Activated T-cell treated with anti-CD3 and anti-CD28 coated beads, Interleukin-2, amount 50 U/mL, for 24 hours (primary cell): ENCODE measurements at places on chromosomes 3 and 15.
A peak's percentile ranks its signal among the peaks of the same experiment; 100 is the strongest.

DNA sequence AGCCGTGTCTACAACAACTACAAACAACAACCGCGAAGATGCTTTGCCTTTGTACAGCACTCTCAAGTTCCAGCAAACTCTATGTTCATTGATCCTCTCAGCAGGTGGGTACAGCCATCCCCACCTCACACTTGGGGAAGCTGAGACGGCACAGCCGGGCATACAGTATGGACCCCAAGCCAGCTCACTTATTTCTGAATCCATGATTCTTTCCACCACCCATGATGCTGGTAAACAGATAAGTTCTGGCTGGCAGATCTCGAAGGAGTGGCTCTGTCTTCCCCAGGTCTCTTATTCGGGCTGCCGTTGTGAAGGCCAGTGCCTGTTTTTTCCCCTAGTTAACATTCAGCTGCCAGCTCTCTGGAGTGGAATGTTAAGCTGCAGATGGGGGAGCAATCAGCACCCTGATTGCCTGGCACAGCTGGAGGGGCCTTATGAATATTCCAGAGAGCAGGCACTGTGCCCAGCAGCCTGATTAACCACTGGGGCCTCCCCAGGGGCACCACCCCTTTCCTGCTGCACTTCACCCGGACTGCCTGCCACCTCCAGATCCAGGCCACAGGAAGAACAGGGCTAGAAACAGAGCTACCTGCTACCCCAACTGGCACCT lies 73.2 kb downstream of the CORO2B start:
- DNase-seq: peak; percentile 20

GRCh38 chr15:53978253-53978906 lies at the start of gene UNC13C:
Gene UNC13C (plus strand): TSS chr15:53978441. CDS start chr15:54012904, 34,463 bp downstream.
- no peak for DNase-seq

DNA sequence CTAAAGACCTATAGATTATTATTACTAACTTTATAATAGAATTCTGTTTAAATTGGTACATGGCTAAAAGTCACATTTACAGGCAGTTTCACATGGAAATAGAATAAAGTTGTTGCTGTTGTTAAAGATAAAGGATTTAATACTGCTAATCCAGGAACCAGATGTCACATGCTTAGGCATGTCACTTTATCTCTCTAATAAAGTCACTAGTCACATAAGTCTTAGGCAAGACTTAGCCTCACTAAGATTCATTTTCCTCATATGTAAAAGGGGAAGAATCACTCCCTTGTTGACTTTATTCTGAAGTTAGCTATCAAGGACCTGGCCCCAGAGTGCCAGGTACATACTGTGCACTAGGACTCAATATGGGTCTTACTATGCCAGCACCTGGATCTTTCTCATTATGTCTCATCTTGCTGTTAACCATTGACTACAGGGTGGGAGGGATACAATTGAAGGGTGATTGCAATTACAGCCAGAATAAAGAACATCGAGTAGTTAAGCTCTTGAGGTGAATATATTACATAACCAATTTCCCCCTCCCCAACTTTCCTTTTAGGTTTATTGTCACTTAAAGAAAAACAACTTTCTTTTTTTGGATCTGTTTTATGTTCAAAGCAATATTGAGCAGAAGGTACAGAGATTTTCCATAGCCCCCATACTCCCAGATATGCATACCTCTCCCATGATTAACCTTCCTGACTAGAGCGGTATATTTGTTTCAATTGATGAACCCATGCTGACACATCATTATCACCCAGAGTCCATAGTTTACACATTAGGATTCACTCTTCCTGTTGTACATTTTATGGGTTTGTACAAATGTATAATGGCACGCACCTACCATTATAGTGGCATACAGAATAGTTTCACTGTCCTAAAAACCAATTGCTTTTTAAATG lies 36.6 kb downstream of the LNP1 start:
- no peak for DNase-seq

- DNase-seq: no peak
These were observed 50.3 kb downstream of the MECOM start for GRCh38 chr3:169613053-169613803.

- DNase-seq: no peak
These were observed 79.8 kb upstream of the GRM7 start for GRCh38 chr3:6781092-6781491.

DNA sequence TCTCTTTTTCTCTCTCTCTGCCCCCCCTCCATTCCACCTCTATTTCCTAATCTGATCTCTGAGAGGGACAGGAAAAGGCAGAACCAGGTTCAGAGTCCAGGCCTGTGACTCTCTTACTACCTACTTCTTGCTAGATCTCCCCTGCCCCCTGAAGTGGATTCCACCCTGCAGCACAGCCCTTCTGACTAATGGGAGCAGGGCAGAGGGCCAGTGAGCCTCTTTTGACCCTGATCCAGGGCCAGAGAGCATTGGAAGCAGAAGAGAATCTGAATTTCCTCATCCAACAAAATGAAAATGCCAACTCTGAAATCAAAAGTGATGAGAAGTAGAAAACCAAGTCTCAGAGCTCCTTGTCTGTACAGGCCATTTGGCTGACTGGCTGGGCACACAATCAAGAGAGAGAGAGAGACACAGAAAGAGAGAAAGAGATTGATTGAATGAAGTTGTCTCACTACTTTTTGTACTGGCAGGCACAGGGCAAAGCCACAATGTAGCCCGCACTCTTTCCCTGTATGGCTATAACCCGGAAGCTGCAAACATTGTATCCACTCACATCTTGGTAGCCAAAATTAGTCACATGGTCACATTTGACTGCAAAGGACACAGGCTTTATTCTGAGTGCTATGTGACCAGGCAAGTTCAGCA lies 31.6 kb upstream of the GLCE start:
- no peak for DNase-seq

GRCh38 chr3:174812172-174812862 lies 46.8 kb upstream of the NAALADL2 start:
- no peak for DNase-seq

DNA sequence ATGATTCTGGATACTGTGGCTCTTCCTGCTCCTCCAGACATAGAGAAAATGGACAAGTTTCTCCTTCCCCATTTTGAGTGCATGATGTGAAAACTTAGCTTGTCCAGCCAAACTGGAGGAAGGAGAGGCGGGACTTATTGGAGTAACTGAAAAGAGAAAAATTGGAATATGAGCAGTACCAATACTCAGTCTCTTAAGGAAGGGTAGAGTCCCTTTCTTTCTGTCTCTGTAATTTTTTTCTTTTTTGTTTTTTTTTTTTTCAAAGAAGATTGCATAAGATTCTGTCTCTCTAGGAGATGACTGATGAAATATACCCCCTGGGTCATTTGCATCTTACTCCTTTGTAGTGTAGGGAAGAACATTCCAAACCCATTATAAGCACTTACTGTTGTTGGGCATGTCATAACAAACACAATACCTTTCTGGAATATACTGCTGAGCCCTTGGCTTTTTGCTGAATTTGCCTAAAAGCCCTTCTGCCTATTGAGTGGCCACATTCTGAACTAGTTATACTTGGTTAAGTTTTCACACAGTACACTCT lies 498.1 kb upstream of the TPRG1 start:
- no peak for DNase-seq

DNA sequence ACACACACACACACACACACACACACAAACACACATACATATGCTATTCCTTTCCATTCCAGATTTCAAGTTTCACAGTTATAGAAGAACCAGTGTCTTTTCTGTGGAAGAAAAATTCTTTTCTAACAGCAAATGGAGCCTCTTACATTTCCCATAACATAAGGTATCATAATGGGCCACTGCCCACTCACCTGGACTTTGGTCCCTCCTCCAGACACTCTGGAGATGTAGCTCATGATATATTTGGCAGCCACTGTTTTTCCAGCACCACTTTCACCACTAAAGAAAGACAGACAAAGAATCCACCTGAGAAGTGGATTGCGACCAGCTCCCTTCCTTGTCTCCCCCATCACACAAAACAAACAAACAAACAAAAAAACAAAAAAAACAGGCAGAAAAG lies 29.8 kb downstream of the LDHAL6B start:
- no peak for DNase-seq

- DNase-seq: no peak
These were observed 6.3 kb upstream of the RAMAC start for GRCh38 chr15:82979726-82980125.

GRCh38 chr3:18440066-18440722 lies 15.1 kb upstream of the SATB1 start:
- DNase-seq: no peak

GRCh38 chr3:106049821-106050220 lies 181.0 kb upstream of the CBLB start:
- no peak for DNase-seq

GRCh38 chr3:59502806-59503205 lies 453.0 kb upstream of the CFAP20DC start:
- no peak for DNase-seq

DNA sequence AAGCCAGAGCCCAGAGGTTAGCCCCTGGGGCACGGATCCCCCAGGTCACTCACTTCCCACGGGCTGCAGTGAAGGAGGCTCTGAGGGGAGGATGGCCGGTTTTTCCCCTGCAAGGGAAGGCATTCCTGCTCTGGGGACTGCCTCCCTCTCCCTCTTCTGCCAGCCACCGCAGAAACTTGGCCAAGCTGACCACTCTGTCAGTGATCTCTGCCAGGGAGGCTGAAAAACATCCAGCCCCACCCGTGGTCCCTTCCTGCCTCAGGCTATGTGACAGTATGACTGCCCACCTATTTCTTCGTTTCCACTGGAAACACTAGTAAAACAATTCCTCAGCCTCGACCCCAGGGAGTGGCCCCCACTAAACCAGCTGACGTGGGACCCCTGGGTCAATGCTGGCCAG lies 14.6 kb upstream of the FANCD2 start:
- no peak for DNase-seq

GRCh38 chr15:40363611-40364010 lies 5.6 kb downstream of the DISP2 start:
- DNase-seq: no peak

GRCh38 chr3:57825116-57825515 lies 69.0 kb downstream of the SLMAP start:
- DNase-seq: no peak

GRCh38 chr3:142282503-142282902 lies 57.1 kb upstream of the GK5 start:
- DNase-seq: no peak

DNA sequence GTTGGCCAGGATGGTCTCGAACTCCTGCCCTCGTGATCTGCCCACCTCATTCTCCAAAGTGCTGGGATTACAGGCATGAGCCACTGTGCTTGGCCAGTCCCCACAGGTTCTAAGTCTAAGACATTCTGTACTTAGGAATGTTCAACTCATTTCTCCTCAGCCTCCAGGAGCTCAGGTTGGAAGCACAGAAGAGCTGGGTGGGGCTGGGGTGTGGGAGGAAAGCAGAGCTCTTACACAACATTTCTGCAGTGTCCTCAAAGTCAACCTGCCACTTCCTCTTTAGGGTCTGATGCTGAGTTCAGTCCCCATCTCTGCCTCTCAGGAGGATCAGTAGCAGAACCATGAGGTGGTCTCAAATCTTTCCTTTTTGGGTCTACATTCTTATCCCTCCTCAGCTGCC lies 75.5 kb downstream of the MRPL46 start:
- no peak for DNase-seq

DNA sequence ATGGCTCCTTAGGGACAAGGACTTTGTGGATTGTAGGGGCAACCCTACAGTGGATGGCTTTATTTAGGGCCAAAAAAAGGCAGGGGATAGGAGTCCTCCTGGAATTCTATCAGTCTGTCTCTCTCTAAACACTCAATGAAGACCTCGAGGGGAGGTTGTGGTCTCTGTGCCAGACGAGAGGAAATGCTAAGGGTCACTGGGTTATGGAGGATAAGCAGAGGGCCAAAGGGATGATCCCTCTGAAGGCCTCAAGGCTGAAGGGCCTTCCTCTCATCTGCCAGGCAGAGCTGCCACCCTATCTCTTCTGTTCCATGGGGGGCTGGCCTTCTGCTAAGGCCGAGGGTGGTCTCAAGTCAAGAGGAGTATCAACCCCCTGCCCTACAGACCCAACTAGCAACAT lies 27.0 kb downstream of the PLXNB1 start:
- no peak for DNase-seq

- no peak for DNase-seq
These were observed 33.3 kb upstream of the MRPS22 start for GRCh38 chr3:139310474-139310933.

DNA sequence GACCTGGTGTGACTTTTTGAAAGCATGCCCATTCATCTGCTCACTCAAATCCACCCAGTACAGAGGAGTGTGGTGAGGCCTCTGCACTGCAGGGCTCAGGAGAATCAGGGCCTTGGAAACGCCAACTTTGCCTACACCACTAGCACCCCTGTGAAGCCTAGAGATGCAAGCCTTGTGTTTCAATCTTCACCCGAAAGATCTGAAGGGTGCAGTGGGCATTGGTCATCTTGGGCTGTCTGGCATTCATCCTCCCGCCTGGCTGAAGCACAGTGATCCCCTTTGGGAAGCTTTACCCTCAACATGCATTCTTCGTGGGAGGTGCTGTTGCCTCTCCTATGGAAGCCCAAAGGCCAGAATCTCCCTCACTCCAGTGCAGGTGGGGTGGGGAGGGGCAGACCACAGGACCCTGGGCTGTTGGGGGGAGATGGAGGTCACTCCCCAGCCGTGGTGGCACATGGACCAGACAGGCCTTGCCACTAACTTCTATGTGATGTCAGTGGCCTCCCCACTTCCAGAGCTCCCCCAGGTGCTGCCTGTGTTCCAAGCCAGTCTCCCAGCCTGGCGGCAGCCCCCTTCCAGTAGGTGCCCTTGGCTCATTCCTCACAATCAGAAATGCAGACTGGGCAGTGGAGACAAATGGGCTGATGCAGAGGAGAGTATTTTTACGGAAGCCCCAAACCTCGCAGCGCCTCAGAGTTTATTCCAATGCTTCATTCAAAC lies 92.5 kb downstream of the ADAMTS17 start:
- no peak for DNase-seq

- no peak for DNase-seq
These were observed 23.7 kb downstream of the FILIP1L start for GRCh38 chr3:100090669-100091005.

DNA sequence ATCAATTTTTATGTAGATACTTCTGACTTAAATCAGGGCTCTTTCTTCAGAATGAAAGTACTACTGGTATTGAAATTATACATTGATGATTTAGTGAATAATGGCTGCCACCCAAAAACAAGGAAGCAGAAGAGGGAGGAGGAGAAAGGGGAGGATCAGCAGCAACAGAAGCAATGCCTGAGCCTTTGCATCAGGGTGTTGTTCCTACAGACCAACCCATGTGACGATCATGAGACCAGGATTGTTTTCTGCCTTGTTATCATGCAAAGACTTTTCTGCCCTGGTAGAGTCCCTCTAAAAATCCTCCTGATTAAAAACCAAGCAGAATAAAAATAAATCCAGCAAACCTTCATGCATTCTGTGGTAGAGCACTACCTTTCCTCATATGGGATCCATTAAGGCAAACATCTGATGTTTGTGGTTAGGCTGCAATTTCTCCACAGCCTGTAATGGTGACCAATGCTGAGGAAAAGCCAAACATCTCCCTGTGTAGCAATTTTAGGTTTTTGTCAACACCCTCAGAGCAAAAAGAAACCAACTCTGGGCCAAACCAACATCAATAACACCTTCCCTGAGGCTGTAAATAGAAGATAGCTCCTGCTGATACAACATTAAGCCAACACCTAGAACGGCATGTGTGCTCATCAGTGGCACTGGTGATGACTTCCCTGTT lies 191.7 kb downstream of the ATP8B4 start:
- DNase-seq: no peak
